Right ventricle myocardium superior (tissue), 1 donor: ENCODE measurements at places on chromosomes 11 and 22. TPM values are rescaled to one million over a fixed set of nuclear protein-coding genes. Genes with fewer than 3 reads are reported as not detected.

DNA sequence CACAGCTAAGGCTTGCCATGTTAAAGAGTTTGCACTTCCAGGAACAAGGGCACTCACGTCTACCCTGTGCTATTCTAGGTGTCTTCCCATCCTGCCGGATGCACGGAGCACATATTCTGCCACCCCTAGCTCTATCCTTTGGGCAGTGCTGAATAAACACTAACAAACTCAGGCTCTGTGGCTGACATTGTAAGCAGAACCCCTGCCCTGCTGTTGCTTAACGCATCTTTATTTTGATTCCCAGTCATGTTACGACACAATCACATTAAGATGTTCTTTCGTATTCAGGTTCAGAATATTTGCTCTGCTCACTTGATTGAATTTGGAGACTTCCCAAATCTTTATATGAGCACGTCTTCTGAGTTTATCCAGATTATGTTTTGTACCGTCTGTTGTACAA, 3.7 kb upstream of the HDHD5 start:
- no peak for DNase-seq

The ANO5 gene
- total RNA-seq, result 68.9 TPM

- DNase-seq, result no peak
Observed at GRCh38 chr22:19065929-19066328, 56.3 kb downstream of the DGCR2 start.

GRCh38 chr22:31681349-31682345, 19.6 kb upstream of the PISD start:
- no peak for DNase-seq

DNA sequence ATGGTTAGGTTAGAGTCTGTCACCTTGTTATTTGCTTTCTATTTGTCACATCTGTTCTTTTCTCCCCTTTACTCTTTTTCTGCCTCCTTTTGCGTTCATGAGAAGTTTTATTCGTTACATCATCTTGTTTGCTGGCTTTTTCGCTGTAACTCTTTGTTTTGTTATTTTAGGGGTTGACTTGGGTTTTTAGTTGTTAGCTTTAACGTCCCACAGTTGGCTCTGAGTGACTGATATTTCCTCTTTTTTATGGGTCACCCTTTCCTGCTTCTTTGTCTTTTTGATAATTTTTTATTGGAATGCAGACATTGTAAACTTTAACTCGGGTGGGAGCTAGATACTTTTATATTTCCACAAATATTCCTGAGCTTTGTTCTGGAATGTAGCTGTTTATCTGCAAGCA, 13.3 kb upstream of the TNNT3 start:
- DNase-seq, result no peak

The KCNJ5 gene
- 4.4 TPM for total RNA-seq

The PRG3 gene
- not detected for total RNA-seq

The PLCB3 gene
- total RNA-seq, result 11.3 TPM

The PKNOX2 gene
- 5.8 TPM for total RNA-seq

GRCh38 chr11:129224538-129224937, 32.4 kb upstream of the ARHGAP32 start:
- no peak for DNase-seq

DNA sequence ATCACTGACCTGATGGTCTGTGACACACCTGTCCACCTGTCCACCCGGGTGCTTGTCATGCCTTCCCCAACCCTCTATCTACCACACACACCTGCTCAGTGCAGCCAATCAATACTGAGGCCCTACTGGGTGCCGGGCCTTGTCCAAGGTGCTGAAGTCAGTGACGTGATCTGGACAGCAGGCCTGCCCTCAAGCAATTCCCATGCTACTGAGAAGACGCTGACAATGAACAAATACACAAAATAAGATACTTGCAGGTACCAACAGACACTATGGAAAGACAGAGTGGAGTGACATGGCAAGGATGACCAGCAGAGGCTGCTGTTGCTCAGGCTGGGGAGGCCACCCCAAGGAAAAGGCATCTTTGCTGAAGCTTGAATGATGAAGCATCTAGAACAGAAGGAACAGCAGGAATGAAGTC, 21.2 kb downstream of the PLAAT3 start:
- DNase-seq, result no peak

The MIAT gene
- 0.48 TPM for total RNA-seq

DNA sequence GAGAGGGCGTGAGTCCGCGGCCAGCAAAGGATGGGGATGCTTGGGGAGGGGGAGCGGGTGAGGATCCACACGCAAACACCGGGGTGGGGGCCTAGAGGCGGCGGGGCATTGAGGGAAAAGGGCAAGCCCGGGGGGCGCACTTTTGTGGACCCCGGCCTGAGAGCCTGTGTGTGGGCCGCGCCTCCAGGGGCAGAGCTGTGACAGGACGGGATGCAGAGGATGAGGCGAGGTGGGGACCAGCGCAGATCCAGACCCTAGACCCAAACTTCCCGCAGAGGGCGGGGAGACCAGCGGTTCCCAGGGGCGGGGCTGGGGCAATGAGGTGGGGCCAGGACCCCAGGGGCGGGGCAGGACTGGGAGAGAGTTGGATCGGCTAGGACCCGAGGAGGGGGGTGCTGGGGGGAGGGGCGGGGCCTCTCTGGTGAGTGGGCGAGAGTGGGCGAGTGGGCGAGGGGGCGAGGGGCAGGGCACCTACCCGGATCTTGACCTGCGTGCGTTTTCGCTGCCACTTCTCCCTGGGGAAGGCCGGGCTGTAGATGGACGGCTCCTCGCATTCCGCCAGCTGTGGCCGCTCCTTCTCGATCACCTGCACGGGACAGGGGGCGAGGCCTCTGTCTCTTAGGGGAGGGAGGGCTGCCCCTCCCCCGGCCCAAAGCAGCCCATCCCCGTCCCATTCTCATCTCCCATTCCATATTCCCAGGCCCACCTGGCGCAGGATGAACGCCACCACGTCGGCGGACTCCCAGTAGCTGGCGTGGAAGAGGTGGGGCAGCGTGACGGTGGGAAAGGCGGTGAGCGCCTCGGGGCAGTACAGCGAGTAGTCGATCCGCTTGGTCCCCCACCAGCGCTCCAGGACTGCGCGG, 10.6 kb downstream of the PITPNM1 start:
- no peak for DNase-seq

DNA sequence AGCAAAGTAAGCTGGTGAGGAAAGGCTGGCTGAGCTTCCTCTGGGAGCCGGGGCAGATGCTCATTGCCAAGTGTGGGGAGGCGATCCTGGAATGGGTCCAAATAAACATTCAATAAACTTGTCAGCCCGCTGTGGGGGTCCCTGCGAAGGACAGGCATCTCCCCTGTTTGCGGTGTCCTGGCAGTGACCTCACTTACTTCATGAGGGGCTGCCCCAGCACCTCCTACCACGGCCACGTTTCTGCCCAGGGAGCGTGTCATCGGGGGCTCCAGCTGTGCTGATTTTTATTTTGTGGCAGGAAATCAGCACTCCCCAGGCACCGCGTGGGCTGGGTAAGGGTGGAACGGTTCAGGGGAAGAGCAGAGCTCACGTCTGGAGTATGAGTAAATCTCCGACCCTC, 493.9 kb upstream of the B3GAT1 start:
- DNase-seq, result no peak

The RPUSD4 gene
- 40.7 TPM for total RNA-seq

DNA sequence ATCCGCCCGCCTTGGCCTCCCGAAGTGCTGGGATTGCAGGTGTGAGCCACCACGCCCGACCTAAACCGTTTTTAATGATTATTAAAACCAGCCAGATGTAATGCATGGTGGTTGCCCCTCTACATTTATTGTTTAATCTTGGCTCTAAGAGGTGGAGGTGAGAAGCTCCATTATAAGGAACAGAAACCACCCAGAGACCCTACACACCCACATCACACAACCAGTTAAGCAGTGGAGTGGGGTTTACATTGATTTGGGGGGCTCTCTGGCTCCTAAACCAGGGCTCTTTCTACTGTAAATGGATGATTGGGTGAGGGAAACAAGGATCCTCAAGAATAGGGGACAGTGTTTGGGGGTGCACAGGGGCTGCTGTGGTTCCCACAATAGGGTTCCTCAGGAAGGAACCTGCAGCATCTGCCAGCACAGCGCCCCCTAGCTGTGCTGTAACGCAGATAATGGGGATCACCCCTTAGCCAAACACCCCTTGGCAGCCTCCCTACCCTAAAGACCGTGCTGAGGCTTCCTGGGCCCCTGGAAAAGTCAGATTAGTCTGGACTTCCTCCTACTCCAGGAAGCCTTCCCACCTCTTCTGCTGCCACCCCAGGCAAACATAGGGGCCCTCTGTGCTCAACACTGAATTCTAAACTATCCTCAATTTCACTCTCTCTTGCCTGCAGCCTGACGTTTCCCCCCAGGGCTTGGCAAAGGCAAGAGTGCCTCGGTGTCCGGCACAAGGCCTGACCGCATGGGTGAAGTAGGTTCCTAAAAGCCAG, 2.4 kb downstream of the MPST start:
- DNase-seq, result peak; percentile 71
